ENCODE measurements at places on chromosomes 7 and 10.

GRCh38 chr10:50387007-50387731 is 135.9 kb upstream of the ASAH2 start:
- DNase-seq: no peak

GRCh38 chr7:136655414-136655813 is 213.0 kb upstream of the CHRM2 start:
- DNase-seq: no peak

GRCh38 chr10:102402512-102402896 is 7.0 kb downstream of the NFKB2 start:
- no peak for DNase-seq

DNA sequence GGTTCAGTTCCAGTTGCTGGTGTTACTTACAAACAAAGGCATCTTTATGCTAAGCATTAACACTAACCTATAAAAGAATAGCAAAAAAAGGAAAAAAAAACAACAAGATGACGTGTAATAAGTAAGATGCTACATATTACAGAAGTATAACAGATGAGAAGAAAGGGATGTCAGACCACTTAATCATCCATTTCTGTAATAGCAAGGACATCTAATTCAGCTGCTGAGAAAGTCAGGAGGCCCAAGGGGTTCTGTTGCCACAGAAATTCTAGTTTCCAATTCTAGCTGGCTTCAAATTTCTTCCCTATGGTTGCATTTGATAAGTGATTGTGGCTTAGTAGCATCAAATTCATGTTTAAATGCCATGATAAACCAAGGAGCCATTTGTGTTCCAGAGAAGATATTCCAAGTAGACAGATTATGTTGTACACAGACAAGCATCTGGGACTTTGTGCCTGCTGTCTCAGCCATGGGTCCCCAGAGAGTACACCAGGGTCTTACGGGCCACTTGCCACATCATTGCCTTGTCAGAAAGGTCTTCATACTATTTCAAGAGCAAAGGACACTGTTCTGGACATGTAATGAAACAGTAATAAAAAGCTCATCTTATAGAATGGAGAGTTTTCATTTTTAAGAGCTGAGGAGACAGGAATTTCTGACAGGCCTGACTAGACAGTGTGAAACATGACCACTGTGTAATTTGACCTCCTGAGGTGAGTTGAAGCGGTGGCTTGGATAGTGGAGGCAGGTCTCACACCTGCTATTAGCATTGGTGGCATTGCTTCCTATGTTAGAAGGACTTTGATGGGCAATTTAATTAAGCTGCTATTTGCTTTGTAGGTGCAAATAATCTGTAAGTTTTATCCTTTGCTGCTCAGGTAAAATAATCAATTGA is 4.2 kb upstream of the ASB4 start:
- peak; percentile 12 for DNase-seq

GRCh38 chr10:86160890-86161585 is 205.6 kb downstream of the GRID1 start:
- no peak for DNase-seq

DNA sequence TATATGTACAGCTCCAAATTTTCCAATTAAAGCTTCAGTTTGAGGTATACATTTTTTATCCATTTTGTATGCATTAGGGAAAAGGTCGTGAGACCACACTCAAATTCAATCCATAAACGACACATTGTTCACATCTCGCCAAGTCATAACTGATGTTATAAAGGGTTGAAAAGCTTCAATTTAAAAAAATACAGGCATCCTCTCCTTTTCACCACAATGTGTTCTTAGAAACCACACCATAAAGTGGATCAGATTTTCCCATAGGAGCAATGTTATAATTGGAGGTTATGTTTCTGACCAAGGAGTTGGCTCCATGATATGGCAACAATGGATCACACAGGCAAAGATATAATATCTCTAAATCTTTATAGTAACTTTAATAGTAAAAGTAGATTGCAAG is 663.6 kb downstream of the PARD3 start:
- DNase-seq: no peak

DNA sequence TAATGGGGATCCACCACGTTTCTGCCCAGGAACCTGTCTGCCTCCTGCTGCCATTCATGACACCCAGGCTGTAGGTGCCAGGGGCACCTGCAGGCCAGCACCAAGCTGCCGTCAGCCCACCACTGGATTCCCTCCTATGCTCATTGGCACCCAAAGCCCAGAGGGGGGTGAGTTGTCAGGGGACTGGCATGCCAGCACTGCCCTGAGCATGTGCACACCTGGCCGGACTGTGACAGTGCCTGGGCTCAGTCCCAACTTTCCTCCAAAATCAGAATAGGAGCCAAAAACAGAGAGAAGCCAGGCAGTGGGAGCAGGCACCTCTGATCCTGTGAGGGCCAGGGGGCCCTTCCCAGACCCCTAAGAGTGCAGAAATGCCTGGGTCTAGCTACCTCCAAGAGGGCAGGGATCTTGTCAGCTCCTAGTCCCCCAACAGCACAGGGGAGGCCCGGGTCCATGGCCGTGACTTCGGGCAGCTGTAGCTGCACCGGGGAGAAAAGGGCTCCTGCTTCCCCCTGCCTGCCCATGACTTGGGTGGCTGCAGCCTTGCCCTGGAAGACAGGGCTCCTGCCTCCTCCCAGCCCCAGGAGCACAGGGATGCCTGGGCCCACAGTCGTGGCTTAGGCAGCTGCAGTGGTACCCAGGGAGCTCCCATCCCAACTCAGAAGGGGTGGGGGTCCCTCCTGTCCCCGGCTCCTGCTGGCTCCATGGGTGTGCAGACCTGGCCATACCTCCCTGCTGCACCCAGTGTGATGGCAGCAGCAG is 249.8 kb upstream of the DKK1 start:
- no peak for DNase-seq

DNA sequence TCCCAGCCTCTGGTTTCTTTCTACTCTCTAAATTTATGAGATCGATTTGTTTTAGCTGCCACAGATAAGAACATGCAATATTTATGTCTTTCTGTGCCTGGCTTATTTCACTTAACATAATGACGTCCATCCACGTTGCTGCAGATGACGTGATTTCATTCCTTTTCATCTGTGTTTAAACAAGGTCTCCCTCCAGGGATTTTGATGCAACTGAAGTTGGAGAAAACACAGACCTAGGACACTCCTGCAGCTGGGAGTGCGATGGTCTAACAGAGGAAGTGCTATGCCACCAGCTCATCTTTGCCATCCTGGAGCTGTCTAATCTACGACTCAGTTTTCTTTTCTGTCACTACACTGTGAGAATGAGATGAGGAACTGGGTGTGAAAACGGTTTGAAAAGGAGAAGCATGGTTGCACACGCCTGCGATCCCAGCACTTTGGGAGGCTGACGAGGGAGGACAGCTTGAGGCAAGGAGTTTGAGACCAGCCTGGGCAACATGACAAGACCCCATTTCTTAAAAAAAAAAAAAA is 1.5 kb upstream of the KCTD7 start:
- peak; percentile 45 for DNase-seq

All from DMS53 (cell line).